ENCODE measurements at places on chromosomes 7 and 10.

DNA sequence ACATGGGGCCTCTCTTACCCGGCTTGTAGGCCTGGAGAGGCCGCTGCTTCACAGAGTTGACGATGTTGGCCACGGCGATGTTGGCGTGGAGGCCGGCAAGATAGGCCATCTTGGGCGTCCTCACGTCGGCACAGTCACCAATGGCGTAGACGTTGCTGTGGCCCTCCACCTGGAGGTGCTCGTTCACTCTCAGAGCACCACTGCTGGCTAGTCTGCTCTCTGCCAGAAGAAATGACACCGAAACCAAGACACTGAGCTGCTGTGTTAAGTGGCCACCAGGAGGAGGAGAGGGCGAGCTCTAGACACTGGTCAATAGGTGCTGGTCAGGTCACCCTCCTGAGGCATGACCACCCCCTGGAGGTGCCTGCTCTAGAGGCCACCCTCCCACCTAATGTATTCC is 17.7 kb downstream of the AIFM2 start:
- DNase-seq, result no peak

GRCh38 chr7:74056096-74056915 is 27.3 kb upstream of the LIMK1 start:
- DNase-seq, result no peak

DNA sequence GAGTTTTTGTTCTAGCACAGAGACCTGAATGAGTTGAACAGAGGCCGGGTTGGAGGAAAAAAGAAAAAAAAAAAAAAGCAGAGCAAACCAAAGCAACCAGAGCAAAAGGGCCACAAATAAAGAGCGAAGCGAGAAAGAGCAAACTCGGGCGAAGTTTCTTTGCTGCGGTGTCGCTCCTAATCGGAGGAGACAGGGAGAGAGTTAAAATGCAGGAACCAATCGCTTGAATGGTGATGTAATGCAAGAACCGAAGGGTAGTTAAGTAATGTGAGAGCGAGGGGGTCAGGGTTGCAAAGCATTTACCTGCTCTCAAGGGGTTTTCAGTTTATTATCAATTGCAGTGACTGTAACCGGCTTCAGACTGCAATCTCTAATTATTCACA is 271.7 kb downstream of the TRIL start:
- no peak for DNase-seq

- DNase-seq, result no peak
Measured at GRCh38 chr10:693506-693905, 4.0 kb upstream of the DIP2C start.

DNA sequence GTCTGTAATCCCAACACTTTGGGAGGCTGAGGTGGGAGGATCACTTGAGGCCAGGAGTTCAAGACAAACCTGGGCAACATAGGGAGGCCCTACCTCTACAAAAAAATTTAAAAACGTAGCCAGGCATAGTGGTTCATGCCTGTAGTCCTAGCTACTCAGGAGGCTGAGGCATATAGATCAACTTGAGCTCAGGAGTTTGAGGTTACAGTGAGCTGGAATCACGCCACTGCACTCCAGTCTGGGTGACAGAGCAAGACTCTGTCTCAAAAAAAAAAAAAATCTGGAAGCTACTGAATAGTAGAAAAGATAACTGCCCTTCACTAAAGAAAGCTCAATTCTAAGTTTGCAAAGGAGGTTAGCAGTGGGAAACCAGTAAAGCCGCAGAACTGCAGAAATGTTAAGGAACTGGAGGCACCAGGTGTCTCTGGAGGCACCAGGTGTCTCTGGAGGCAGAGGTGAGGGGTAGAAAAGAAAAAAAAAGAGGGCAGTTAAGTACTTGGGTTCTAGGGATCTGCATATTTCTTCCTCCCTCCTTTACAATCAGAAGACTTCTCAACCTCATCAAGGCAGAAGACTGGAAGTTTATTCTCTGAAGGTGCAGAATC is 56.5 kb downstream of the RNLS start:
- no peak for DNase-seq

GRCh38 chr10:75042292-75042974 is 69.0 kb upstream of the SAMD8 start:
- no peak for DNase-seq

DNA sequence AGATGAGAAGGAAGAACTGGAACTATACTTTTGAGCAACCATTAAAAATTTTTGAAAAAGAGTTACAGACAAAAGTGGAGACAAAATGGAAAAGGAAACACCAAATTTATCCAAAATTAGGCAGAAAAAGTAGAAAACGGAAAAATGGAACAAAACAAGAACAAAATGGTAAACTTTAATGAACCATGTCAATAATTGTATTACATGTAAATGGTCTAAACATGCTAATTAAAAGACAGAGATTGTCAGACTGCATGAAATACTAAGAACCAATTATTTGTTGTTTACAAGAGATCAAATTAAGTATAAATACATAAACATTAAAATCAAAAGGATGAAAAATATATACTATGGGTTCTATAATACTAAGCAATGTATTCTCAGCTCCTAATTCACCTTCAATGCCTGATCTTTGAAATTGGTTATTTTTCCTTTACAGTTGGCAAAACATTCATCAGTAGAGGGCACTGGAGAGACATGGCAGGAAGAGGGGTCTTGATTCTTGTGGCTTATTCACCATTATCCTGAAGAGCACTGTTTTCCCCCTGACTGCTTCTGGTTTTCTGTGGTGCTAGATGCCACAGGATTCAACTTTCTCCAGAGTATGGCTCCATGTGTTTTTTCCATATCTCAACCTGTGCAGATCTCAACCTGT is 124.9 kb downstream of the ELFN1 start:
- no peak for DNase-seq

DNA sequence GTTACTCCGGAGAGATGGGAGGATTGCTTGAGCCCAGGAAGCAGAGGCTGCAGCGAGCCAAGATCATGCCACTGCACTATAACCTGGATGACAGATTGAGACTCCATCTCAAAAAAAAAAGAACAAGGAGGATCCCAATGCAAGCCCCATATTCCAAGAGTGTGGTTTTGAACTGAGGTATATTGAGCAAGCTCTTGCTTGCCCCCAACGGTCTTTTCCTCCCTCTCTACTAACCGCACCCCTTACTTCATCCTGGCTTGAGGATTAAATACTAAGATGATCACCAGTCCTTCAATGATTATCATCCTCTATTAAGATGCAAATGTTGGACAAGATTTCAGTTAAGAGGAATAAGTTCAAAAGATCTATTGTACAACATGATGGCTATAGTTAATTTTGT is 12.5 kb upstream of the SRGN start:
- no peak for DNase-seq

DNA sequence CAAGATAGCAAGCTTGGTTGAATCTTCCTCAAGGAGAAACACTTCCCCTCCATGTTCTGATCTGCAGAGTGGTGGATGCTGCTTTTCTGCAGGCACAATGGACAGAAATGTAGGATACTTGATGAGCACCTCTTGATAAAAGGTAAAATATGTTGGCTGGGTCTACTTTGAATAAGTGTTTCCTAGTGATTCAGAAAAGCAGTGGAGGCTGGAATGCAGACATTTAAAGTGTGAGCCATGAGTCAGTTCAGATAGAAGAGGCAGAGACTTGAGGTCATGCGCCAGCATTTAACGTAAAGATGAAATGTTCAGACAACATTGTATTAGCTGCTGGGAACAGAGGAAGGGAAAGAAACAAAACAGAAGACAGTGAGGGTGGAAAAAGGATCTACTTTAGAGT is 403.1 kb downstream of the ADRA2A start:
- no peak for DNase-seq

- DNase-seq, result no peak
Measured at GRCh38 chr10:62082729-62083411, 181.4 kb downstream of the ARID5B start.

- no peak for DNase-seq
Measured at GRCh38 chr7:25031007-25031406, 51.0 kb upstream of the OSBPL3 start.

DNA sequence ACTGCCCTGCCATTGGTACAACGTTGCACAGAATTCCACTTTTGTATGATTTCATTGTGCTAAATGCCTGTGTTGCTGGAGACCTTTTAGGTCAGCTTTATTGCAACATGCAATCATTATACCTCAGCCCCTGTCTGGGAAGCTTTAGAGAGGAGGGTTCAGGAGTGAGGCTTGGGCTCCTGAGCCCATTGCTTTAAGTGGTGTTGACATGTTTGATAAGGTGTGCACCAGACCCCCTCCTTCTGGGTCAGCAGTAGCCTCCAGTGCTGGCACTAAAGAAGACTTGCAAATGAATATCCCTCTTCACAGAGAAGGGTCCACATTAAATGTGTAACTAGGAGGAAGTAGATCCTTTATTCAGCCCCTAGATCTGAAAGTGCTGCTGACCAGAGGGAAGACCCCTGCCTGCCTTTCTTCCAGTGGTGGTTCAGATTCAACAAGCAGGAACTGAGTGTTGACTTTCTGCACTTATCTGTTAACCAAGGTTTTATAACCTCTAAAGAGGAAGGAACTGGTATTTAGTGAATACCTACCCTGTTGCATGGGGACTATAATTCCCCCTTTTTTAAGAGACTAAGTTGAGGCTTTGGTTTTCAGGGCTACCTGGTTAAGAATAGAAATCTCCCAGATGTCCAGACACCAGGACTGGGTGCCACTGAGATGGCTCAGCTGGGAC is 369.4 kb upstream of the IGFBP3 start:
- DNase-seq, result no peak

GRCh38 chr7:151940048-151940811 is 16.0 kb upstream of the GALNTL5 start:
- DNase-seq, result no peak

GRCh38 chr7:77413861-77414424 is 2.2 kb downstream of the GSAP start:
- DNase-seq, result no peak

- peak; percentile 48 for DNase-seq
Measured at GRCh38 chr7:80781561-80781979, 137.3 kb downstream of the SEMA3C start.

- no peak for DNase-seq
Measured at GRCh38 chr10:97063983-97064837, 121.5 kb downstream of the SLIT1 start.

- no peak for DNase-seq
Measured at GRCh38 chr10:119541459-119542356, 811 bp downstream of the RGS10 start.

DNA sequence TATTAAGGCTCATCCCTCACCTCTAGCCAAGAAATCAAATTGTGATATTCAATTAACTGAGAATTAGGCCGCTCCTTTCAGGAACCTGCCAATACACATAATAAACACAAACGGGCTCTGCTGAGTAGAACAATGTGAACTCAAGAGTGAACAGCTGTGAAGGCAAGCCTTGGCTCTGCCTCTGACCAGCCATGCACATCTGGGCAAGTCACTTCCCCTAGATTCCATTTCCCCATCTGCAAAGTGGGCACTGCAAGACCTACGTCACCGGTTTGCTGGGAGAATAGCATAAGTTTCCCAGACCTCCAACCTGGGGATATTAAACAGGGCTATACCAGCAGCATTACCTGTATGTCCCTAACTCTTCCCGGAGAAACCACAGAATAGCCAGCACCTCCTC is 355.2 kb downstream of the TNS3 start:
- no peak for DNase-seq

DNA sequence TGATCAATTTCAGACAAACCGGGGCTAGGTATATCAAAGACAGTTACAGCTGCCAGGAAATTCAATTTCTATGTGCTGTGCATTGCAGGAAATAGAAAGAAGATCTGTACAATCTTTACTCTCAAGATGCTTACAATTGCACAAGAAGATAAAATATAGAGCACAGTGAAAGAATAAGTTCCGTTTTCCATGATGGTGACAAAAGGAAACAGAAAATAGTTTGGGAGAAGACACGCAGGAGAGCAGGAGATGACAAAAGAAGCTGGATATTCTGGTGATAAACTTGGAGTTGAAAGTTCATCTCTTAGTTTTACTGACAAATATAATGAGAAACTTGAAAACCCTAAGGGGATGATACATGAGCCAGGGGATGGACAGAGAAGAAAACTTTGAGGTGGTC is 646.0 kb downstream of the PARD3 start:
- DNase-seq, result no peak

DNA sequence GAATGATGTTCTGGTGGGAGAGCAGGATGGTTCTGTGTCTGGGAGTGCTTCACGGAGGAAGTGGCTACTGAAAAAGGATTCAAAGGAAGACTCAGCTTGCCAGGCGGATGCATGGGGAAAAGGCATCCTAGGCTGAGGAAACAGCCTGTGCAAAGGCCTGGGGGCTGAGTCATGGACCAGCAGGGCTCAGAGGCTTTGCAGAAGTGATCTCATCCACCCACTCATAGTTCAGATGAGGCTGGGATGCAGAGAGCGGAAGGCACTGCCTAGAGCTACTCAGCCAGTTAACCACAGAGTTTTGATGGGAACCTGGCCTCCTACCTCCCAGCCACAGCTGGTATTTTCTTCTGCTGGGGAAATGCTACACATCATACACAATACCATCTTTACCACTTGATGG is 15.8 kb upstream of the ADAMTS14 start:
- DNase-seq, result no peak

DNA sequence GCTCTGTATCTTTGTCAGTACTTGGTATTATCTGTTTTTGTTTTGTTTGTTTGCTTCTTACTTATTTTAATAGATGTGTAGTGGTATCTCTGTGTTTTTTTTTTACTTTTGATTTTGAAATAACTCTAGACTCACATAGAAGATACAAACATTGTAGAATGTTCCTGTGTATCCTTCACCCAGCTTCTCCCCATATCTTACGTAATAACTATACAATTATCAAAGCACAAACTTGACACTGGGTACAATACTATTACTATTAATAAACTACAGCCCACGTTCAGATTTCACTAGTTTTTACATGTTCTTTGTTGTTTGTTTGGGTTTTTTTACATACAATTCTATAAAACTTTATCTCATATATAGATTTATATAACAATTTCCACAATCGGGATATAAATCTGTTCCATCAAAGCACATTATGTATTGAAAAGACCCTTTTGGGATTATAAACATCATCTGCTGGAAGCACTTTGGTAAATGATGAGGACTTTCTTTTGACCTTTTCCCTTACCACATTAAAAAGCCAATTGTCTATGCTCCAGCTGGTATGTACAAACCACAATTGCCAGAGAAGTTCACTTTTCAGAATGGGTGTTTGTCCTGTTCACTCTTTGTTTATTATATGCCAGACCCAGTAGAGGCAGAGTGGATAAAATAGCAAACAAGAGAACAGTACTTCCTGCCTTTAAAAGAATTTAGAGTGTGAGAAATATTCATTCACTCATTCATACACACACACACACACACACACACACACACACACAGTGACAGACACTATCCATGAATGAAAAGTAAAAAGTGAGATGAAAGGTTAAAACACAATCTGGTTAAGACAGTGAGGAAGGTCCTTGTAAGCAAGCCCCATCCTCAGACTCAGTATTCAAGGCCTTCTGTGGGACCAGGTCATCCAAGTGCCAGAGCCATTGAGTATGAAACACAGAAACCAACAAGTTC is 113.0 kb downstream of the SGMS1 start:
- DNase-seq, result no peak

- no peak for DNase-seq
Measured at GRCh38 chr10:96390460-96390864, 31.7 kb upstream of the OPALIN start.

DNA sequence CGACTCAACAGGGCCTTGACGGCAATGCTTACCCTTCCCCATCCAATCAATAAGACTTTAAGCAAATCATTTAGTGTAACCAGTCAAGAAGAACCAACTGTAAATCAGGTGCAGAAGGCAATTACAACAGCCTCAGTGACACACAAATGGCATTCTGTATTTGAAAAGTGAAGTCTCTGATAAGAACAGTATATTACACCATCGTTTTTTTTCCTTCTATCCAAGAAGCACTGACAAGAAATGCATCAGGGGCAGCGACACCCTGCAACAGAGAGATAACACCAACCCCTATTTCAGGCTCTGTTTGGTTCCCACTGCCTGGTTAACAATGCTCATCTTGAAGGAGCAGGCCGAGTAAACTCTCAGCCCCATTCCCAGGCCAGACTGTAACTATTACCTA is 204.0 kb upstream of the AOAH start:
- no peak for DNase-seq
